ENCODE measurements at places on chromosomes 3 and 15.

GRCh38 chr3:9863058-9863772, 16.8 kb downstream of the CIDEC start:
- no peak for ATAC-seq

DNA sequence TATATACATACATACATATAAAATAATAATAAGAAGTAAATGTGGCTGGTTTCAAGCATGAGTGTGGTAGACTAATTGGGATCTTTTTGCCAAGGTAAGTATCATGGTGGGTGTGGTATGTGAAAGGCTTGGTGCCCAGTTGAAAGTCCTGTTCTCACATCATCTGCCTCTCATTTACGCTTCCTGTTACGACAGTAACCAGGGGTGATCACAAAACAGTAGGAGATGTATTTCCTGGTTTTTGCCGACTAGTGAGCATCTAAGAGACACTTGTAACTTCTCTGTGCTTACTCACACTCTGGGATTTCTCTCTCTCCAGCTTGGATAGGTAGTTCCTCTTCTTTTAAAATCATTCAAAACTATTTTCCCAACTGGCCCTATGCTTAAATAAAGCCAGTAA, 1028.3 kb upstream of the NR2F2 start:
- ATAC-seq = no peak

DNA sequence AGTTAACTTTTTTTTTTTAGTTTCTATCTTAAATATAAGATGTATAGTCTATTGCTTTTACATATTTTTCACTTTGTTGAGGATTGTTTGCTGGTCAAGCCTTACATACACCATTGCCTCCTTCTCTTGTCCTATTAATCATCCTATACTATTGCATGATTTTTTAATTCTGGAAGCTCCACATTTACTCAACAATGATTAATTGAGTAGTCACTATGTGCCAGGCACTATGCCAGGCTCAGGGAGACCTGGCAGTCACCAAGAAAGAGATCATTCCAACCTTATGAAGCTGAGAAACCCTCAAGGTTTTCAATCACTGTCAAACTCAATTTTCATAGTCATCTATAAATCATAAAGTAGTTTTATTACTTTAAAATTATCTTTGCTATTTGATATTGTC, 626.2 kb downstream of the IGSF11 start:
- no peak for ATAC-seq

GRCh38 chr3:130682131-130682530, 64.5 kb downstream of the PIK3R4 start:
- no peak for ATAC-seq

GRCh38 chr3:8606701-8607231, 37.8 kb downstream of the SSUH2 start:
- ATAC-seq = peak; percentile 36

DNA sequence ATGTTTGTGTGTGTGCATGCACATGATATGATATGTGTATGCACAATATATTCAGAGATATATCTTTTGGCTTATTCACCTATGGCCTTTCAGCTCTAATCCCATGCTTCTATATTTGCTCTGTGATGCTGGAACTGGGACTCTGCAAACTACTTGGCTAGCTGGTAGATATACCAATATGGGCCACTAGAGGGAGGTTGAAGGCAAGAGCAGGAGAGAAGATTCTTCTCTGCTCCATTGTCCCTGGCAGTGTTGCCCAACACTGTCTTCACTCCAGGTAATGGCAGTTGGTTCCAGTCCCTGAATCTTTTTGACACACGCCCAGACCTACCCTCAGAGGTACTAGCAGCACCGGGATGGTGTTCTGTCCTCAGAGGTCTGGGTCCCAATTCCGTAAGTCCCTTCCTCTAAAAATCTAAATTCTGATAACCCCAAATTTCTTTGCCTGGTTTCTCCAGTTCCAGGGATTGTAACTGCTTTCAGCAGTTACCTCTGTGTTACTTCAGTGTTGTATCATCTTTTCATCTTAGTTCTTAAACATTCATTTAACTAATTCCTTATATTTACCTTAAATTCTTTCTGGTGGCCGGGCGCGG, 44.7 kb downstream of the GTPBP8 start:
- ATAC-seq = peak; percentile 98

- ATAC-seq = no peak
These were observed 31.4 kb downstream of the PAK2 start for GRCh38 chr3:196771067-196771466.

DNA sequence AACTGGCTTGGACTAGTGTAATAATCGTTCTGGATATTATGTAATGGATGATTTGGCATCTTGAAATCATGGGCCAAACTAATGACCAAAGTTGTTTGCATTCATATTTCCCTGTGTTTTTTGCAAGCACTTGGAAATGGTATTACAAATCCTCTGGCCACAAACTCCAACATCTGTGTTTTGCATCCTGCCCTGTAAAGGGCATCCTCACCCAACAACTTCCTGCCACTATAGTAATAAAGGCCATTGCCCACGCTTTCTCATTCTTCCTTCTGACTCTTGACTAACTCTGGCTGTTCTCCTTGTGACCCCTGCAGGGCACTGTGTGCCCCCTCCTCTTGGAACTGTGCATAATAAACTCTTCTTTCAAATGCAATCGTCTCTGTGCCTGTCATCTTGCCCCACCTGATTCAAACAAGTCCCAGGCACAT, 25.4 kb upstream of the PSMD6 start:
- no peak for ATAC-seq

DNA sequence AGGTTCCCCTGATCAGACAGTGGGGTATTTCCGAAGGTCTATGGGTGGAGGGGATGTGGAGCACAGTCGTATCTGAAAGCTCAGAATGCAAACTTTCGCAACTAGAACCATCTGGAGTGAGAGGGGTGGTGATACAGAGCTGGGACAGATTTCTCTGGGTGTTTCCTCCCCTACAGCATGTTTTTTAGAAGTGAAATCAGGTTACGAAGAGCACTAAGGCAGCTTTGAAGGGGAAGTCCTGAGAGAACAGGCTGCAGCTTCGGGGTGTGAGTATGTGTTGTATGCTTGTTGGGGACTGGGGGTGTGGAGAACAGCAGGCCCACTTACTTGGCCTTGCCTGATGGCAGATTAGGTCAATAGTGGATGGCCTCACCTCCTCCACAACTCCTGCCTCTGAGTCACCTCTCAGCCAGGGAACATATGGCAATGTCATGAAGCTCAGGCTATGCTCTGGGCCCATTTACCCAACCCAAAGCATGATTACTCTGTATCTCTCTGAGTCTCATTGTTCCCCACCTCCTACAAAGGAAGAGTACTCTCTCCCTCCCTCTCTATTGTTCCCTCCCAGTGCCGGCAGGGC, 107.2 kb upstream of the RASGRP1 start:
- ATAC-seq = no peak

DNA sequence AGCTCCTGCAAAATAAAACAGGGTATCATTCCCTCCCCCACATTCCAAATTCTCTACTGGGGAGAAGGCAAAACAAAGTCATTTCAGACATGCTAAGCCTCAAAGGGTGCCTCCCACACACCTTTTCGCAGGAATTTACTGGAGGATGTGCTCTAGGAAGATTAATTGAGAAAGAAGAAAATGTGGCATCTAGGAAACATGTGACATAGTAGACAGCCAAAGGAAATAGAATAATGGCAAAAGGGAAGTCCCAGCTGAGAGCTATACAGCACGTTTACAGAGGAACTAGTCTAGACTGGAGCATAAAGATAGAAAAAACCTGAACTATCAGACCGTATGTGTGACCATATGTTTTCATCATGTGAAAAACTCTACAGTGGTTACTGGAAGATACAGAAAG, 58.8 kb upstream of the MELTF start:
- ATAC-seq = no peak

DNA sequence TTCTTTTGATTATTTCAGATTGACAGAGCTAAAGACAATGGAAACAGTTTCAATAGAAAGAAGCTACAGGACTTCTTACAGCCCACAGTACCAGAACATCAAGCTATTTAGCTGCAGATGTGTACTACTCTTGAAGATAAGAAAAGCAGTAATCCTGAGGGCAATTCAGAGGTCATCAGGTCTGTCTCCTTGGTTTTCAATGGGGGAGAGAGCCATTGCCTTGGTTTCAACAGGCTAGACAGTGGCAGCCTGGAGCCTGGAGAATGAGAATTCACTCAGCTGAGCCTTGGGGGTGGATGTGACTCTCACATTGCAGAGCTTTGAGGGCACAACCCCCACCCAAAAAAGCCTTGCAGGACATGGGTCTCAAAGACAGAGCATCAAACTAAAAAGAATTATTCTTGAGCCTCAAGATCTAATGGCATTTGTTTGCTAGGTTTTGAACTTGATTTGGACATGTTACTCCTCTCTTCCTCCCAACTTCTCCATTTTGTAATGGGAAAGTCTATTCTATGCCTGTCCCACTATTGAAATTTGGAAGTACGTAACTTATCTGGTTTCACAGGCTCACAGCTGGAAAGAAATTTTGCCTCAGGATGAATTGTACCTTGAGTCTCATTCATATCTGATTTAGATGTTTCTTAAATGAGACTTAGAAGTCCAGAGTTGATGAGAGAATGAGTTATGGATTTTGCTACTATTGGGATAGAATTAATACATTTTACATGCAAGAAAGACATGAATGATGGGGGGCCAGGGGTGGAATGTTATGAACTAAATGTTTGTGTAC, 36.9 kb downstream of the PLSCR1 start:
- no peak for ATAC-seq

DNA sequence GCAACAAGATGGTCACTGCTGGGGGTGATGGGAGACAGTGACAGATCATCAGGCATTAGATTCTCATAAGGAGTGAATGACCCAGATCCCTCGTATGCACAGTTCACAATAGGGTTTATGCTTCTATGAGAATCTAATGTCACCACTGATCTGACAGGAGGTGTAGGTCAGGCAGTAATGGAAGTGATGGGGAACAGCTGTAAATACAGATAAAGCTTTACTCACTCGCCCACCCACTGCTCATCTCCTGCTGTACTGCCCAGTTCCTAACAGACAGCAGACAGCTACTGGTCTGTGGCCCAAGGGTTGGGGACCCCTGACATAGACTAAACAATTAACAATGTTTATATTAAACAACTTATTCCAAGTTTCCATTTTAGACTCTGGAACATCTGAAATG, 25.4 kb downstream of the IFT80 start:
- ATAC-seq = no peak

- no peak for ATAC-seq
These were observed 87.8 kb downstream of the C3orf85 start for GRCh38 chr3:109224333-109224732.

- no peak for ATAC-seq
These were observed 64.0 kb downstream of the POLR2M start for GRCh38 chr15:57770495-57770894.

DNA sequence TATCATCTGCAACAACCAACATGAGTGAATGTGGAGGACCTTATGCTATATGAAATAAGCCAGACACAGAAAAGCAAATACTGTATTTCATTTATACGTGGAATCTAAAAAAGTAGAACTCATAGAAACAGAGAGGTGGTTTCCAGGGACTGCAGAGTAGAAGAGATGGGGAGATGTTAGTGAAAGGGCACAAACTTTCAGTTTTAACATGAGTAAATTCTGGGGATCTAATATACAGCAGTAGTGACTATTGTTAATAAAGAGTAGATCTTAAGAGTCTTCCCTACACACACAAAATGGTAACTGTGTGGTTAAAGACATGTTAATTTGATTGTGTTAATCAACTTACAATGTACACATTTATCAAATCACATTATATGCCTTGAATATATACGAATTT, 20.9 kb upstream of the MELTF start:
- ATAC-seq = no peak

GRCh38 chr15:82810890-82811426, 1.5 kb downstream of the WHAMM start:
- ATAC-seq = no peak

DNA sequence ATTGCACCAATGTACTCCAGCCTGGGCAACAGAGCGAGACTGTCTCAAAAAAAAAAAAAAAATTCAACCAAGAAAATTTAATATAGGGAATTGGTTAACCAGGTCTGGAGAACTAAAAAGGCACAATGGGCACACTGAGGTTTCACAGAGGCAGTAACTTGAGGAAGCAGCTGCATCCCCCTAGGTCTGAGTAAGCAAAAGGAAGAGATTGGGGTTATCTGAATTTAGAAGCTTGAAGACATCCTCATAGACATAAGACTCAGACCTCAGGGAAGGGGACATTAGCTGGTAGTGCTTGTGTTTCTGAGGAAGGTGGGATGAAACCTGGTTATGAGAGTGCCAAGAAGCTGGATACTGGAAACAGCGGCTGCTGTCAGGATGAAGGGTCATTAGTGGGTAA, 50.1 kb upstream of the LEKR1 start:
- no peak for ATAC-seq

GRCh38 chr15:90141646-90142045, 39.4 kb upstream of the IDH2 start:
- no peak for ATAC-seq

- no peak for ATAC-seq
These were observed 9.3 kb upstream of the LRRC31 start for GRCh38 chr3:169879013-169879557.

- no peak for ATAC-seq
These were observed 104.1 kb downstream of the LIPC start for GRCh38 chr15:58535894-58536293.

DNA sequence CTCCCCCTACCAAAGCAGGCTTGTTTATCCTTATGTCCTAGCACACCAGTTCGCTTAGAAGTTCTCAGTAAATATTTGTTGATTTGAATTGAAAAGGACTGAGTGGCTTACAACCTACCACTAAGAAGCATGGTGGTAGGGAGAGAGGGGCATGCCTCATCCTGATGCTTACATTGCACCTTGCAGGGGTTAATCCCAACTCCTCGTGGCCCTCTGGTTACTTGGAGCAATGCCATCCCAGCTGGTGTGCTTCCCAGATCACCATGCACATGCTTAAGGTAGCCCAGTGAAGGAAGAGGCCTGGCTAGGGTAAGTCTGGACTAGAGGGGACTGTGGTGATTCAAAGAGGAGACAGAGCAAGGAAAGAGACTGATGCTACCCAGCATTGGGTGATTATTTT, 253.3 kb downstream of the CLSTN2 start:
- ATAC-seq = no peak

DNA sequence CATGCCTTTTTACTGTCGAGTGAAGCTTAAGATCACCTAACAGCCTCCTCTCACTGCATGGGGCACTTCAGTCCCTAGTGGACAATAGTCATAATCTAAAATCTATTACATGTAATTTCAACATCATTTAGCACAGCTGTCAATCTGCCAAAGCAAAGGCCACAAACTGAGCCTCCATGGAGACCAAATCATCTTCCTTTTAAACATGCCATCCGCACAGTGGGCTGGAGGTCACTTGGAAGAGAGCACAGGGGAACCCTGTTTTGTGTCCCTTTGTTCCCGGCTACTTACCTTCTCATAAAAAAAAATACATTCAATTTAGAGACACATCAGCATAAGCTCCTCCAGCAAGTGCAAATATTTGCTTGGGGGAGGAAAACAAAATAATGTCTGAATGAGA, 167.3 kb downstream of the SQOR start:
- no peak for ATAC-seq

DNA sequence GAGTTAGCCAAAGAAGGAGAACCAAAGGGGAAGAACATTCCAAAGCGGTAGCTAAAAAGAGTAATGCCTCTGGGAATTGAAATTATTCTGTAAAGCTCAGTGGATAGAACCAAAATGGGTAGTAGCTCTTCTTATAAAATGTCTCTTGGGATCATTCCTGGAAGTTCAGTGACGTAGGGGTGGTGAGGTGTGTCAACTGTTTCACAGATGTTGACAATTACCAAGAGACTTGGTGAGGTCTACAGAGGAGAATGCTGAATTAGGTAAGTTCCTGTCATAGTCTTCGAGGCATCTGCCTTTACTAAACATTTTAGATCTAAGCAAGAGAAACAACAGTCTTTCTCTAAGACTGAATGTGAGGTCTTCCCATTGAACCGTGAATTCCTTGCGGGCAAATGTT, 67.8 kb downstream of the TPRG1 start:
- ATAC-seq = no peak

- no peak for ATAC-seq
These were observed 37.9 kb upstream of the DLG1 start for GRCh38 chr3:197336348-197336747.

Data from SK-N-SH treated with all-trans-retinoic acid at 6 μM for 48 hours (cell line).